ENCODE measurements at places on chromosomes 11 and 22. TPM values are rescaled to one million over a fixed set of nuclear protein-coding genes. Genes with fewer than 3 reads are reported as not detected.
A peak's percentile ranks its signal among the peaks of the same experiment; 100 is the strongest.

GRCh38 chr11:60915248-60915914 lies 1.4 kb downstream of the TMEM109 start:
- H3K27me3 ChIP-seq: no peaks in the 10 kb centered on the region
- H3K27ac ChIP-seq: peak overlapping the region; percentile 94
- DNase-seq: no peak
- H3K36me3 ChIP-seq: no peaks in the 10 kb centered on the region

DNA sequence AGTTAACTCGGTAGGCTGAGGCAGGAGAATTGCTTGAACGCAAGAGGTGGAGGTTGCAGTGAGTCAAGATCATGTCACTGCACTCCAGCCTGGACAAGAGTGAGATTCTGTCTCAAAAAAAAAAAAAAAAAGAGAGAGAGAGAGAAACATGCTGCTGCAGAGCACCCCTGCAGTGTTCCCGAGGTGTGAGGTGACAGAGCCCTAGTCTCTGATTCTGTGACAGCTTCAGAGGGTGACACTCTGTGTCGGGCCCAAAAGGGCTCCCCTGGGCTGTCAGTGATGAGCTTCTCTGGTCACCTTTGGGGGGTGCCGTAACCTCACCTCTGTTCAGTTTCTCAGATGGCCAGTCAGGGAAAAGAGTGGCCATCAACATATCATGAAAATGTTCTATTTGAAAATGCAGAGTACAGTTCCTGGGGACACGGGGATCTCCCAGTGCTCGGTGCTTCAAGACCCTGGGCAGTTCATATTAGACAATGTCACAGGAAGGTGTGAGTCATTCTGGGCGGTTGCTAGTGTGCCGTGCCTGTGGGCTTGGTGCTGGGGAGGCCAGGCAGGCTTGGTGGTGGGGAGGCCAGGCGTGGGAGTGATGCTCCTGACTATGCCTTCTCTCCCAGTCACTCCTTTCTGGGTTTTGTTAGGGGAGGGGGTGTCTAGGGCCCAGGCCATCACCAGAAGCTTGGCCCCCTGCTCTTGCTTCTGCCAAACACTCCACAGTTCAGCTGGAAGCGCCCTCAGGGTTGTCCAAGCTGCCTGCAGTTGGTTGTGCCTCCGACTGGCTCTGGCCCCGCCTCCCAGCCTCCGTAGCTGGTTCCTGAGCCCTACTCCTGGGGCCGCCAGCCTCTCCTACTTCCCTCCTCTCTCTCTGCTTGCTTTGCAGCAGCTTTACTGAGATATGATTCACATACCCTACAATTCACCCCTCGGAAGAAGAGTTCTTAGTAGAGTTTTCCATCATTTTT lies 52.5 kb upstream of the CLDN5 start:
- peaks cover 6% of the 10 kb centered on the region for H3K27me3 ChIP-seq
- peak overlapping the region; percentile 10 for H3K27ac ChIP-seq
- H3K4me3 ChIP-seq: no peak overlapping the region

DNA sequence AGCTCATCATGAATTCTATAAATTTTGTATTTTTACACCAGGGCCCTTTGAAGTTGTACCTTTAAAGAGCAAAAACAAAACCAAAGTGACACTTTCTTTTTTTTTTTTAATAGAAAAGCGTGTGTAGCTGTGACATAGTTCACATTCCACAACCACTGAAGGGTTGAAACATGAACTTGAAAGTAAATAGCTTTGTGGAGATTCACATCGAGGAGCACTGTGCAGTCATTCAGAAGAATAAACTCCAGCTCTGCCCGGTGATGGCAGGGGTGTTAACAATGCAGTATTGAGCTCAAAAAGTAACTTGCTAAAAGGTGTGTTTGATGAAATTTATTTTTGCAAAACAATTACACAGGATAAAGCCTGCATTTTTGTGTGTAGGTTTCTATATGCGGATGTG lies 1166.2 kb downstream of the TBC1D22A start:
- H3K36me3 ChIP-seq: no peaks in the 10 kb centered on the region
- H3K27me3 ChIP-seq: no peaks in the 10 kb centered on the region
- no peaks in the 10 kb centered on the region for H3K4me1 ChIP-seq
- DNase-seq: no peak
- H3K27ac ChIP-seq: no peak overlapping the region

DNA sequence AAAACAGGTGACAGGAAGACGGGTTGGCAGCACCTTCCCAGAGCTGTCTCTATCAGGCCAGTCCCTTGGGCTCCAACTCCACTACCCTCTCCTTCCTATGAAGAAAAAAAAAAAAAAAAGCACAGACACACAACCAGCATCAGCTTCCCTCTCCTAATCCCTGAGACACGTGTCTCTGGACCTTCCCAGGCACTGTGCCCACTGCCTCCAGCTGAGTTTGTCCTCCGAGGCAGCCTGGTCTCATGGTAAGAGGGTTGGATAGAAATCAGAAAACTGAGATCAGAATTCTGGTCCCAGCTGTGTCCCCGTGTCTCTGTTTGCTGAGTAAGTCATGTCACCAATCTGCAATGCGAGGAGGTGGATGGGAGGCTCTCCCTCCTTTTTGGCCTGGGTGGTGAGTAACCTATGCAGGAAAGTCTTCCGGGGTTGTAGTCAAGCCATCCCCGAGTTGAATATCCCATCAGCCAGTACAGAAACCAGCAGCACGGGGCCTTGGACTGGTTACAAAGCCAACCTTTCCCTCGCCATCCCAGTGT lies 193.7 kb upstream of the TBCEL start:
- H3K27me3 ChIP-seq: no peaks in the 10 kb centered on the region
- no peaks in the 10 kb centered on the region for H3K4me1 ChIP-seq
- DNase-seq: no peak
- no peak overlapping the region for H3K27ac ChIP-seq
- H3K4me3 ChIP-seq: no peak overlapping the region

- H3K4me1 ChIP-seq: no peaks in the 10 kb centered on the region
- no peaks in the 10 kb centered on the region for H3K36me3 ChIP-seq
- no peak overlapping the region for H3K27ac ChIP-seq
- no peak overlapping the region for H3K4me3 ChIP-seq
Observed at GRCh38 chr11:10906521-10906920, 48.7 kb upstream of the ZBED5 start.

DNA sequence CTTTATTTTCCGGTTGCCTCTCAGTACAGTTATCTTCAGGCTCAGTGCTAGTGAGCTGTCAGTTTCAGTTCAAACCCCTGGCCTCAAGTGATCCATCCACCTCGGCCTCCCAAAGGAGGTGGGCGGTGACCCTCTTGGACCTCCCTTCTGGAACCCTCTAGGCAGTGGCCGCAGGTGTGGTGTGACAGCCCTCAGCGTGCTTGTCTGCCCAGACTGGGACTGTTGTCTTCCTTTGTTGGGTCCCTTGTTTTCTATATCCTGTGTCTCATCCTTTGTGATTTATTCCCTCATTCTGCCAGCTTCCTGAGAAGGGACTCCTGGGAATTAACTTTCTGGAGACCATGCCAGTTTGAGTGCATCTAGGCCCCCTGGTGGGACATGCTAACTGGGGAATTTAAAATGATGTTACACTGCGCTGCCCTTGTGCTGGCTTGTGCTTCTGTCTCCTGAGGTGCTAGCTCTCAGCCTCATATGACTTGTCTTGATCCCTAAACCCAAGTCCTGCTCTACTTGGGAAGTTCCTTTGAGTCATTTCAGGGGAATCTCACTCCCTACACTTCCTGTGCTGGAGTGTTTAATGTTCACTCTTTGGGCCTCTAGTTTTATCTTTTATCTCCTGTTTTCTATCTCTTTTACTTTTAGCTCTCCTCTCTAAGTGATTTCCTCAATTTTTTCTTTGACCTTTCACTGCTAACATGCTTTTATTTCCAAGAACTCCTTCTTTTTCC lies 19.4 kb downstream of the MED15 start:
- H3K36me3 ChIP-seq: no peaks in the 10 kb centered on the region
- H3K4me1 ChIP-seq: peaks cover 11% of the 10 kb centered on the region
- no peaks in the 10 kb centered on the region for H3K27me3 ChIP-seq
- DNase-seq: no peak

DNA sequence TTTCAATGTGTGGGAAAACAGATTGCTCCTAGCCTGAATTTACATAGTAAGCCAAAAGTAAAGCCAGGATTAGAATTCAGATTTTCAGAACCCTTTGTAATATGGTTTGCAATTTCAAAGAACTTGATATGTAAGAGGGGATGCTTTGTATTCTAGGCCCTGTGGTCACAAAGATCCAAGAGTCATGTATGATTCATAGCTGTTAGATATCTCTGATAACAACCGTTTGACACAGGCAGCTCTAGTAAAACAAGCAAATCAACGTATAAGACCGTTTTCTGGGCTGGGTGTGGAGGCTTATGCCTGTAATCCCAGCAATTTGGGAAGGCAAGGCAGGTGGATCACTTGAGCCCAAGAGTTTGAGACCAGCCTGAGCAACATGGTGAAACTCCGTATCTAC lies 79.6 kb downstream of the EMSY start:
- H3K4me1 ChIP-seq: no peaks in the 10 kb centered on the region
- no peak for DNase-seq
- peaks cover 13% of the 10 kb centered on the region for H3K36me3 ChIP-seq
- no peaks in the 10 kb centered on the region for H3K27me3 ChIP-seq
- no peak overlapping the region for H3K27ac ChIP-seq

DNA sequence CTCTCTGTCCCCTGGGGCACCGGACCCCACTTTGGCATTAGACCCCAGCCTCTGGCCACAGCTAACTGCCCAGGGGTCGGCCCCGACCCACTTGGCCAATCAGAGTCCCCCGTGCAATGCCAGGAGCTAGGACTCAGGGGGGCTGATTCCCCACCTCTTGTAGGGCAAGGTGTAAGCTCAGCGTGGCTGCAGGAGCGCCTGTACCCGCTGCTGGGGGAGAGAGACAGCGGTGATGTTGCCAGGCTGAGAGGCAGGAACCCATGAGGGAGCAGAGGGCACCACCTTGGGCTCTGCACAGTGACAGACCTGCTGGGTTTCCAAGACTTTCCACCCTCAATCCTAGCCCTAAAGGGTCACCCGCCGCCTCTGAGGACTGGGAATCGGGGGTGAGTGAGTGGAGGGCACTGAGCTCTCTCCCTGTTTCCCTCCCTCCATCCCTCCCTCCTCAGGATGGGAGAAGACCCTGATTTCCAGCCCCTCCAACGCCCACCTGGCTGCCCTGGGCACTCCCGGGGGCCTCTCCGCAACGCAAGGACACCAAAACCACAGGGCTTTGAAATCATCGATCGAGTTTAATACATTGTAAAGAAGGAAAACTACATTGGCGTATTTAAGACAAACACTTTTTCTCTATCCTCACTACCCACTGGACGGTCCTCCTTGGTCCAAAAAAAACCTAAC lies 128.4 kb downstream of the ARHGAP8 start:
- no peaks in the 10 kb centered on the region for H3K36me3 ChIP-seq
- no peak for DNase-seq
- H3K4me1 ChIP-seq: no peaks in the 10 kb centered on the region
- no peak overlapping the region for H3K27ac ChIP-seq

DNA sequence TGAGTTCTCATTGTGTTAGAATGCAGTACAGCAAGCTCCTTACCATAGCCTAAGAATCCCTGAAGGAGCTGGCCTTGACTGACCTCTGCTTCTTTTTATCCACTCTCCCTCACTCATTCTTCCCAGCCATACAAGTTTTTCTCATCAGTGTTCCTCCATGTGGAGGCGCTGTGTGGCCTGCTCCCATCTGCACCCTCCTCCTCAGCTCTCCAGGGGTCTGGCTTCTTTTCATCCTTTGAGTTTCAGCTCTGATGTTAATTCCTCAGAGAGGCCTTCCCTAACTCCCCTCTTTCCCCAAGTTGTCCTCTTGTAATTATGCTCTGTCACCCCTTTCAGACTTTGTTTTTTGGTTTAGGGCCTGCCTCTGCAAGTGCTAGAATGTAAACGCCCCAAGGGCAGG lies 144.8 kb downstream of the WNT7B start:
- H3K4me3 ChIP-seq: no peak overlapping the region
- DNase-seq: no peak
- no peaks in the 10 kb centered on the region for H3K27me3 ChIP-seq
- no peaks in the 10 kb centered on the region for H3K36me3 ChIP-seq

DNA sequence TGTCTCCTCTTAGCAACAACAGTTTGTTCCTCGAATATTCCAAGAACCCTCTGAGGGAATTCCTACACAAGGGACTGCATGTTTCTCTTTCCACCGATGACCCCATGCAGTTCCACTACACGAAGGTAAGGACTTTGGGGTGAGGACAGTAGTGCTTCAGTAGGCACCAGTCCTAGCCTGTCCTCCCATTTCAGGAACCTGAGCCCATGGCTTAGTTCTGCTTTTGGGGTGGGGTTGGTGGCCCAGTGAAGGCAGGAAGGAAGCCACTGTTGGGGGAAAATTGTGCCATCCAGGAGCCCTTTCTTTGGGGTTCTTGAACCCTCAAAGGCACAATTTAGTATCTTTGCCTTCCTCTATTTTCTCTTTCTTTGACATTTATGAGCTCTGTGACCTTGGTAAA lies 38.2 kb downstream of the RNF141 start:
- H3K4me3 ChIP-seq: no peak overlapping the region
- H3K27ac ChIP-seq: no peak overlapping the region
- no peaks in the 10 kb centered on the region for H3K27me3 ChIP-seq
- DNase-seq: no peak
- H3K4me1 ChIP-seq: no peaks in the 10 kb centered on the region

- H3K4me1 ChIP-seq: no peaks in the 10 kb centered on the region
- no peak overlapping the region for H3K27ac ChIP-seq
- DNase-seq: no peak
- no peak overlapping the region for H3K4me3 ChIP-seq
- H3K36me3 ChIP-seq: no peaks in the 10 kb centered on the region
Observed at GRCh38 chr11:62431171-62431901, 12.5 kb downstream of the SCGB1A1 start.

DNA sequence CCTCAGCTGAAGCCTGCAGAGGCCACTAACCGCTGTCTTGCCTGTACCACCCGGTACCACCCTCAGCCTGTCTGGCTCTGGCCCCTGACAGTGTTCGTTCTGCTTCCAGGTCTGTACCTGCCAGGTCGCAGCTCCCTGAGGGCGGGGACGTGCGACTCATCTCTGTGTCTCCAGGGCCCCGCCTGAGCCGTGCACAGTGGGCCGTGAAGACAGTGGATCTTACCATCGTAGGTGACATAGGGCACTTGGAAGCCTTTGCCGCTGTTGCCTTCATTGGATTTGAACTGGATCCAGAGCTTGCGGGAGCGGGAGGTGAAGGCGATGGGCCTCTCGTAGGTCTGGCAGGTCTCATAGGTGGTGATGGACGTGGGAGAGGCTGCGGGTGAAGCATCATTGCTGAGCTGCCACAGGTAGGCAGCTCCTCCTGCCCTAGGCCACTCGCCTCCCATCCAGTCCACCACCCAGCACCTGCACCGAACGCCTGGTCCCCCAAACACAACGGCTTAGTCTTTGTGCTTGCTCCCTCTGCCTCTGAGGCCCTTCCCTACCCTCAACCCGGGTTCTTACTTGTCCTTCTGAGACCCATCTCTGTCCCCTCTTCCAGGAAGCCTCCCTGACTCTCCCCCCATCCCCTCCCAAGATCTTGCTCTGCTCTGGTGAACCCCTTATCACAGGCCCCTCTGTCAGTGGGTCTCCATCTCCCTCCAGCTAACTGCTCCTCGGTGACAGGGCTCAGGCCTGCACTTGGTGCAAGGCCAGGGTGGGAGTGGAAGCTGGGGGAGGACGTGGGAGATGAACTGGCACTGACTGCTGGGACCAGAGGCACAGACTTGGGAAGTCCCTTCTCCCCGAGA lies 21.1 kb upstream of the TTLL12 start:
- H3K27ac ChIP-seq: no peak overlapping the region
- no peaks in the 10 kb centered on the region for H3K27me3 ChIP-seq
- no peak overlapping the region for H3K4me3 ChIP-seq
- no peak for DNase-seq
- no peaks in the 10 kb centered on the region for H3K36me3 ChIP-seq

SOX10 gene
- 0.16 TPM for total RNA-seq

PGGHG gene
- total RNA-seq: 37.3 TPM

CHEK1 gene
- total RNA-seq: 3.2 TPM

C11orf16 gene
- total RNA-seq: not detected

GRM5 gene
- not detected for total RNA-seq

ARHGAP20 gene
- total RNA-seq: 34.6 TPM
